A673 (cell line): ENCODE measurements at places on chromosomes 5 and 9. TPM values are rescaled to one million over a fixed set of nuclear protein-coding genes. Genes with fewer than 3 reads are reported as not detected.

RRAGA gene
- 33.0 and 34.9 TPM in 2 replicates for total RNA-seq

C5orf52 gene
- total RNA-seq, result not detected in 2 replicates

PTGS1 gene
- not detected in 2 replicates for total RNA-seq

PRSS3 gene
- total RNA-seq, result not detected in 2 replicates

HAVCR2 gene
- 0.13 and 0.19 TPM in 2 replicates for total RNA-seq

ZBED3 gene
- 9.9 and 10.4 TPM in 2 replicates for total RNA-seq

CD14 gene
- 0.41 and 0.48 TPM in 2 replicates for total RNA-seq

TMEM174 gene
- total RNA-seq, result not detected in 2 replicates

CCNO gene
- 2.1 and 2.6 TPM in 2 replicates for total RNA-seq

DNA sequence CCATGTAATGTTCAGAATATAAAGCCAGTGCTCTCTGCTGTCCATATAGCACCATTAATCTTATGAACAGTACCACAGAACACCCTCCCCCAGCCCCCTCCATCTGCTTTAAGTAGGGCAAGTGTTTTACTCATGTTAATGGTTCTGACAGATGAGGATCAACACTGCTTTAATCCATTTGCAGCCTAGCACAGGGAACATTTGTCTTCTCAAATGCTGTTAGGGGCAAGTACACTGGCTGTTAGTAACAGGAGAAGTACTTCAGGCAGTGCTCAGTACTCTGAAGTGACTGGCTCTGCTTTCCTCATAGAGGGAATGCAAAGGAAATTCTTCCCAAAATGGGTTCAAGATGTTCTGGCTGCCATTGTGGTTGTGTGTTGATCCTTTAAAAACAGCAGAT is 202.6 kb downstream of the DCP2 start:
- no peak overlapping the region for H3K4me3 ChIP-seq
- no peak for DNase-seq
- no peaks in the 10 kb centered on the region for H3K27me3 ChIP-seq
- H3K4me1 ChIP-seq, result no peaks in the 10 kb centered on the region
- no peaks in the 10 kb centered on the region for H3K36me3 ChIP-seq

- no peaks in the 10 kb centered on the region for H3K27me3 ChIP-seq
- no peak overlapping the region for H3K27ac ChIP-seq
- H3K4me3 ChIP-seq, result no peak overlapping the region
- no peaks in the 10 kb centered on the region for H3K36me3 ChIP-seq
- H3K4me1 ChIP-seq, result no peaks in the 10 kb centered on the region
Measured at GRCh38 chr9:109467936-109468335, 30.2 kb downstream of the PTPN3 start.

DNA sequence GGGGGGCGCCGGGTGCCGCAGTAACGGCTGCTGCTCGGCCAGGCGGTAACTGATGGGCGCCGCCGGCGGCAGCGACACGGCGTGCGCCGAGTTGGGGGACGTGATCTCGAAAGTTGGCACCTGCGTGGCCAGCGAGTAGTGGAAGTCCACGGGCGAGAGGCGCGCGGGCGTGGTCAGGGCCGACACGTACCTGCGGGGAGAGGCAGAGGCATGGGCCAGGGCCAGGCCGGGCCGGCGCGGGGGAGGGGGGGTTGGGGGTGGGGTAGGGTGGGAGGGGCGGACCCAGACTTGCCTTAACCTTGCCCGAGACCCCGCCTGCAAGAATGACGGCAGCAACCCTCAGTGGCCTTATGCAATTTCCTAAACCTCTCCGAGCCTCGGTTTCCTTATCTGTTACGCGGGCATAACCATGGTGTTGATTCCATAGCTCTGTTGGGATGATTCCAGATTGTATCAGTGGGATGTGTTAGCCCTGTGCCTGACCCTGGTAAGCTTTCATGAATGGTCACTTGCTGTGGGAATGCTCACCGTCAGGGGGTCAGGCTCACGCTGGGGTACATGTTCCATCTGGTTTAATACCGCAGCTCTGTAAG is 53.0 kb downstream of the PSD2 start:
- no peak overlapping the region for H3K27ac ChIP-seq
- no peak for DNase-seq
- H3K4me1 ChIP-seq, result no peaks in the 10 kb centered on the region
- H3K27me3 ChIP-seq, result peaks cover 13% of the 10 kb centered on the region
- H3K36me3 ChIP-seq, result no peaks in the 10 kb centered on the region

GRCh38 chr5:163917747-163918146 is 412.3 kb downstream of the MAT2B start:
- no peak for DNase-seq
- no peaks in the 10 kb centered on the region for H3K4me1 ChIP-seq
- no peaks in the 10 kb centered on the region for H3K27me3 ChIP-seq
- H3K36me3 ChIP-seq, result no peaks in the 10 kb centered on the region

DNA sequence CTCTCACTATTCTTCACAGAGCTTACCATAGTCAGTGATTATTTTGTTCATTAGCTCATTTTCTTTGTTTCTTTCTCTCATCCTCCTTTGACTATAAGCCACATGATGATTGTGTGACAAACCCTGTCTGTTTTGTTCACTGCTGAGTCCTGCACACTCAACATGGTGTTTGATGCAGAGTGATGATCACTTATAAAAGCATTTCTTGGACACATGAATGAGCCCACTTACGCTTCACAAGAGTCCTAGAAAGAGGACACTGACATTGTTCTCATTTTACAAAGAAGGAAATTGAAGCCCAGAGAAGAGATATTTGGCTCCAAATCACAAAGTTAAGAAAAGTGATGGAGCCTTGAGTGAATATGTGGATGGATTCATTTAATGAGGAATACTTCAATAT is 13.4 kb downstream of the ABLIM3 start:
- no peak overlapping the region for H3K27ac ChIP-seq
- no peaks in the 10 kb centered on the region for H3K36me3 ChIP-seq
- H3K4me1 ChIP-seq, result no peaks in the 10 kb centered on the region
- no peak overlapping the region for H3K4me3 ChIP-seq
- no peak for DNase-seq
- H3K27me3 ChIP-seq, result peaks cover 21% of the 10 kb centered on the region

GRCh38 chr5:131595088-131596033 is 39.7 kb downstream of the RAPGEF6 start:
- H3K4me1 ChIP-seq, result no peaks in the 10 kb centered on the region
- no peak overlapping the region for H3K4me3 ChIP-seq
- H3K27ac ChIP-seq, result no peak overlapping the region
- no peaks in the 10 kb centered on the region for H3K36me3 ChIP-seq
- DNase-seq, result no peak

GRCh38 chr5:168796000-168796399 is 216.8 kb upstream of the PANK3 start:
- no peaks in the 10 kb centered on the region for H3K4me1 ChIP-seq
- DNase-seq, result no peak
- H3K4me3 ChIP-seq, result no peak overlapping the region
- peaks cover 76% of the 10 kb centered on the region for H3K27me3 ChIP-seq
- no peaks in the 10 kb centered on the region for H3K36me3 ChIP-seq

GRCh38 chr5:93591323-93591945 is 8.4 kb downstream of the NR2F1 start:
- no peak overlapping the region for H3K27ac ChIP-seq
- no peaks in the 10 kb centered on the region for H3K4me1 ChIP-seq
- no peaks in the 10 kb centered on the region for H3K36me3 ChIP-seq
- DNase-seq, result no peak
- H3K4me3 ChIP-seq, result no peak overlapping the region

DNA sequence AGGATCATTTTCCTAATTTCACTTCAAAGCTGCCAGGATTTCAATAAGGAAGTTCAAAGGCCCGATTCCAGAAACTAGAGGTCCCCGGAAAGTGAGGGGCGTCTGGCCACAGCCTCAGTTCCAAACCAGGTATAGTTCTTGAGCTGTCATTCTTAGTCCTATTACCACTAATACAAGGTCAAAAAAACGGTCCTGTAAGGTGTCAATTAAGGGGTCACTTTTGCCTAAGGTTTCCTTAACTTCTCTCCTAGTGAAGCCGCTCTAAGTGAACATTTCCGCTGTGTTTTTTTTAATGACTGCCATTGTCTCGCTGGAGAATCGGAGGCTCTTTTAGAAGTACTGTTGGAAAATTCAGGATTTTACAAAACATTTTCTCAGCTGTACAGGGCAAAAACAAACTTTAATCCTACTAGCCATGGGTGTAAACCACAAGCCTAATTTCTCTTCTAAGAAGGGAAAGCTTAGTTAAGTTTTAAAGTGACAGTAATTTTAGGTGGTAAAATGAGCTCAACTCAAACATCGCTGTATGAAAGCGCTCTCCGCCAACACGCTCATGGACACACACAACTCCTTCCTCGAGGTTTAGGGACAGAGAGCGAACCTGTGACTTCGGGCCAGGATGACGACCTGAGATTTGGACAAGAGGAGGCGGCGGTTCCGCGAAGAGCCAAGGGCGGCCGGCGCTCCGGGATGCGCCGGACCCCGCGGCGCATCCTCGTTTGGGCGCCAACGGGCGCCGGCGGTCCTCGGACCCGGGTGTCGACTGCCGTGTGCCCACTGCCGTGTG is 76.7 kb upstream of the IFNE start:
- peaks cover 88% of the 10 kb centered on the region for H3K27me3 ChIP-seq
- peak overlapping the region; percentile 26 for H3K4me3 ChIP-seq
- no peak overlapping the region for H3K27ac ChIP-seq
- no peak for DNase-seq

DNA sequence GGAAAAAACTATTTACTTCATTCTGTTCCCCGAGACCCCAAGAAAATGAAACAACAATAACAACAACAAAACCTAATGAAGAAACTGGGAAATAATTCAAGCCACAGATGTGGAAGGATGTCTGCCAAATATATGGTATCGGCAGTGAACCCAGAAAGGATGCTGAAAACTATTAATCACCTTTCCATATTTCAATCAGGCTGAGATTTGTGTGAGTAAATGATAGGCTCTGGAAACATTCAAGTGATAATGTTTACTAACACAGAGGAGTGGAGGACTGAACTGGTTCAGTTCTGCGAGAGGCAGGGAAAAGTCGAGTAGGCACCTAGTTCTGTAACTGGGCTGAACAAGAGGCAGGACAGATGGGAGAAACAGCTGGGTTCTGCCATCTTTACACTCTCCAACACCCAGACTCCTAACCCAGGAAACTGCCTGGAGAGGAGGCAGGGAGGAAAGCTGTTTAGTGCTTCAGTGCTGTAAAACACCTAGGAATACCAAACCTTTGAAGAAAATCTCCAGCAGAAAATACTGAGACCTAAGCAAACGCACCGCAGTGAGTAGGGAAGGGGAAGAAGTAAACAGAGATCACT is 96.8 kb upstream of the GNA14 start:
- DNase-seq, result no peak
- H3K27me3 ChIP-seq, result no peaks in the 10 kb centered on the region
- H3K4me1 ChIP-seq, result peaks cover 49% of the 10 kb centered on the region

DNA sequence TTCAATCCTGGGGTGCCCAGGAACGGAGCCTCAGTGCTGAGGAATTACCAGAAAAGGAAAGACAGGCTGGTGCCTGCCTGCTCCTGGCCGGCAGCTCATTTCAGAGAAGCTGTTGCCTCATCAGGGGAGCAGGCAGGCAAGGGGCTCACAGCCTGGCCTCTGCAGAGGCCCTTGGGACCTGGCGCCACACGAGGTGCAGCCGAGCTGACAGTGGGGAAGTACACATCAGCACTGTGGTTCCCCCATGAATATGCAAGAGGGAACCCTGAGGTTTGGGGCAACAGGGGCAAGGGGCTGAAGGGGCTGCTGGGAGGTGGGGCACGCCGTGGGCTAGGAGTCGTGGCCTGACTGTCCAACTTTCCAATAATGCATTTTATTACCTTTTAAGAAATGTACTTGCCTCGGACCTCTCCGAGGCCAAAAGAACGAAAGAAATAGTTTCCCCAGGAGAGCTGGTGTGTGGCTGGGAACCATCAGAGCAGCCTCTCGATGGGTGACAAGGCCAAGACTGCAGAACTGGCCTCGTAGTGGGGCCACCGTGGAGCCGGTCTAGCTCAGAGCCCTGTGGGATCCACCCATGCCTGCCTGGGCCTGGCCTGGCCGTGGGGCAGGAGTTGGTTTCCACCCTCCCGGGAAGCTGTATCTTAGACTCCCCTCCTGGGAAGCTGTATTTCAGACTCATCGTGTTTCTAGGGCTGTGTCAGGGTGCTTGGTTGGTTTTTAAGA is 198.6 kb downstream of the PAX5 start:
- H3K27me3 ChIP-seq, result no peaks in the 10 kb centered on the region
- H3K4me3 ChIP-seq, result no peak overlapping the region
- DNase-seq, result no peak
- H3K4me1 ChIP-seq, result no peaks in the 10 kb centered on the region

DNA sequence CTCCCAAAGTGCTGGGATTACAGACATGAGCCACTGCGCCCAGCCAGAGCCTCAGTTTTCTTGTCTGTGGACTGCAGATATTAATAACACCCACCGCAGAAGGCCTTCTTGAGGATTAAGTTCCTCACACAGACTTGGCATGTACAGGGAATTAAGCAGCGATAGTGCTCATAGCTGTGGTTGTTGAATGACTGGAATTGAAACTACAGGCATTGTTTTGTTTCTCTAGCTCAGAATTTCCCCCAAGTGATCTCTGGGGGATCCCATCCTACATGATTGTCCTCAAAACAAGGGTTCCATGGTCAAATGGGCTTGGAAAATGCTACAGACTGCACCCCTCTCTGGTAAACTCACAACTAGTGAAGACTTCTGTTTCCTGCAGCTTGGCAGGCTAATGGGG is 44.2 kb upstream of the TDRD7 start:
- H3K4me1 ChIP-seq, result no peaks in the 10 kb centered on the region
- no peaks in the 10 kb centered on the region for H3K36me3 ChIP-seq
- H3K4me3 ChIP-seq, result no peak overlapping the region
- no peak overlapping the region for H3K27ac ChIP-seq

DNA sequence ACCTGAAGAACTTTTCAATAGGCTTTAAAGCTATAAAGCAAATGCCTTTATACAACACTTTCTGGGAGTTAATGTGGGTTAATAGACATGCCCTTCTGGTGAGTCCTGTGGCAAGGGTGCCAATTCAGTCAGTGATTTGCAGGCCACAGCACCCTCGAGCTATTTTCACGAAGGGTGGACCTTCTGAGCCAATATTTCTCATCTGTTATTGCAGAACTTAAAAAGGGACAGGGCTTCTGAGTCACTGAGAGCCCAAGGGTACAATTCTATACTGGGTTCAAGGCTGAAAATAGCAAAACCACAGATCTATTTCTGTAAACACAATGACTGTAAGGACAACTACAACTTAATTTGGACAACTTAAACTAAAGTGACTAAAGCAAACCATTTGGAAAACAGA is 92.8 kb downstream of the GABRG2 start:
- no peaks in the 10 kb centered on the region for H3K27me3 ChIP-seq
- H3K36me3 ChIP-seq, result no peaks in the 10 kb centered on the region
- no peak overlapping the region for H3K4me3 ChIP-seq
- H3K4me1 ChIP-seq, result no peaks in the 10 kb centered on the region

GRCh38 chr5:111143910-111144309 is 51.8 kb downstream of the WDR36 start:
- peaks cover 4% of the 10 kb centered on the region for H3K27me3 ChIP-seq
- H3K27ac ChIP-seq, result no peak overlapping the region
- DNase-seq, result peak; percentile 67
